ENCODE measurements at places on chromosomes 2 and 18.

DNA sequence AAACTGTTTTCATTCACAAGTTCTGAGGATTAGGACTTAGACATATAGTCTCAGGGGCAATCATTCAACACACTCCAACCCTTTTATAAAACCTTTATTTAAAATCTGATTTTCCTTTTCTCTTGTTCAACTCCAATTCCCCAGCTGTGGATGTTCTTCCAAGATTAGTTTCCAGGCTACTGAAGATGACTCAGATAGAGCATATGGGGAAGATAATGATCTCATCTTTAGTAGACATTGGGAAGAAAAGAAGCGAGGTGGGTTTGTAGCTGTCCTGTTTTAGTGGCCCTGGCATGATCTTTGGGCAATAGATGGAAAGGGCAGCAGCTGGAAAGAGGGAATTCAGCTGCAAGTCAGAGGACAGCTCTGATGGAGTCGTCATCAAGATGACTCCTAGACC, 247.7 kb upstream of the CCDC68 start:
- no peaks in the 10 kb centered on the region for H3K27me3 ChIP-seq
- no peaks in the 10 kb centered on the region for H3K36me3 ChIP-seq
- DNase-seq, result no peak
- no peak overlapping the region for H3K4me3 ChIP-seq

- no peak for DNase-seq
- no peaks in the 10 kb centered on the region for H3K4me1 ChIP-seq
- no peaks in the 10 kb centered on the region for H3K27me3 ChIP-seq
- H3K36me3 ChIP-seq, result no peaks in the 10 kb centered on the region
Observed at GRCh38 chr2:59806486-59806885, 747.0 kb downstream of the BCL11A start.

DNA sequence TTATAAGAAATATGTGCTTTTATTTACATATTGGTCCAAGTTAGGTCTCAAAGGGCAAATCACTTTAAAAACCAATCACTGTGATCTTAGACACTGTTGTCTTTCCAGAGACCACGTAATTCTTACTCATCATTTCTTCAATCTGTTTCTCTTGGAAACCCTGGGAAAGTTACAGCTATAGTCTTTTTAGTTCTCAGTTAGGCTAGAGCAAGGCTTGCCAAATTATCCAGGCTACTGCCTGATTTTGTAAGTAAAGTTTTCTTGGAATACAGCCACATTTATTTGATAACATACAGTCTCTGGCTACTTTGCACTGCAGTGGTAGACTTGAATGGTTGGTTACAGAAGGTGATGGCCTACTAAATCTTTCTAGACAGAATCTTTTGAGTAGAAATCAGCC, 106.0 kb downstream of the KIAA1328 start:
- H3K36me3 ChIP-seq, result no peaks in the 10 kb centered on the region
- no peak overlapping the region for H3K27ac ChIP-seq
- H3K27me3 ChIP-seq, result no peaks in the 10 kb centered on the region
- no peaks in the 10 kb centered on the region for H3K4me1 ChIP-seq

GRCh38 chr2:84257831-84258230, 201.2 kb downstream of the SUCLG1 start:
- no peak overlapping the region for H3K4me3 ChIP-seq
- no peak overlapping the region for H3K27ac ChIP-seq
- no peaks in the 10 kb centered on the region for H3K4me1 ChIP-seq
- no peak for DNase-seq
- no peaks in the 10 kb centered on the region for H3K36me3 ChIP-seq

DNA sequence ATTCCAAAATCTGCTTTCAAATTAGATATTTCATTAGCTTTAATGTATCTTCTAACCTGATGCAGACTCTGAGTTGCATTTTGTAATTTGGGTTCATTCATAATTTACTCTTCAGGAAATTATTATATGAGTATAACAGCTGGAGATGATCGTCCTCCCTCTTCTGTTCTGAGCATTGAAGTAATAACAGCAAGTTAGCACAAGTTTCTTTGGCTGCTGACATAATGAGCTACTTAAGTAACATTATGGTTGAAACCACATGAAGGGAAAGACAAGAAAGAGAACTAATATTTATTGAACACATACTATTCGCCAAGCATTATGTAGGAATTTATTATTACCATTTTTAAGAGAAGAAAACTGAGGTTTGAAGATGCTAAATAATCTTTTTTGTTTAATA, 75.1 kb downstream of the CPO start:
- H3K36me3 ChIP-seq, result no peaks in the 10 kb centered on the region
- no peaks in the 10 kb centered on the region for H3K27me3 ChIP-seq
- H3K27ac ChIP-seq, result no peak overlapping the region
- no peak overlapping the region for H3K4me3 ChIP-seq
- DNase-seq, result no peak
- no peaks in the 10 kb centered on the region for H3K4me1 ChIP-seq

DNA sequence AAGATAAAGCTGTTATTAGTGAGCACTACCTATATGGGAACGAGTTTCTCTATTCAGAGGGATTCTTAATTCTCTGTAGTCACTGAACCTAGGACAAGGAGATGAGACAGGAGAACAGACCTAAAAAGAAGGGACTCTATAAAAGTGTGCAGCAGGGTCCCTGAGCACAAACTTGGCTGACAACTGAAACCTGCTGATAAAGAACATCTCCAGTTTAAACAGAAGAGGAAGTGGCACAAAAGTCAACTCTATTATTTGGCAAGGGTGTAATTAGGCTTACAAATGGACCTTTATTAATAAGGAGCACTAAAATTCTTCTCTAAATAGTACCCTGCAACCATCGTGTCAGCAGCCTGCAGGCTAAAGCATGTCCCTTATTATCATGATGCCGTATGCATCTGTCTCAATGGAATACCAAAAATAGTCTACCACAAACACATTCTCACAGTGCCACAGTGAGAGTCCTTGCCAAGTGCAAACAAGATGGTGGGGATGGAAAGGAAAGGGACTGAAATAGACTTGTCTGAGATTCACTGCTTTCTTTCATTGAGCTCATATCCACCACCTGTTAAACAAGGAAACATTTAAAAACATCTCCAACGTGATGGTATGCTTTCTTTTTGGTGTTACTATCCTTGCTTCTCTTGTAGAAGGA, 260.2 kb downstream of the INSIG2 start:
- no peaks in the 10 kb centered on the region for H3K4me1 ChIP-seq
- H3K36me3 ChIP-seq, result no peaks in the 10 kb centered on the region
- no peaks in the 10 kb centered on the region for H3K27me3 ChIP-seq
- H3K4me3 ChIP-seq, result no peak overlapping the region
- DNase-seq, result no peak

- H3K27ac ChIP-seq, result no peak overlapping the region
- DNase-seq, result no peak
- H3K4me3 ChIP-seq, result no peak overlapping the region
Observed at GRCh38 chr2:43361286-43361685, 134.9 kb upstream of the ZFP36L2 start.

- H3K27me3 ChIP-seq, result no peaks in the 10 kb centered on the region
- H3K36me3 ChIP-seq, result no peaks in the 10 kb centered on the region
- no peak for DNase-seq
- no peaks in the 10 kb centered on the region for H3K4me1 ChIP-seq
- no peak overlapping the region for H3K27ac ChIP-seq
Observed at GRCh38 chr2:123245156-123245555, 779.9 kb upstream of the CNTNAP5 start.

DNA sequence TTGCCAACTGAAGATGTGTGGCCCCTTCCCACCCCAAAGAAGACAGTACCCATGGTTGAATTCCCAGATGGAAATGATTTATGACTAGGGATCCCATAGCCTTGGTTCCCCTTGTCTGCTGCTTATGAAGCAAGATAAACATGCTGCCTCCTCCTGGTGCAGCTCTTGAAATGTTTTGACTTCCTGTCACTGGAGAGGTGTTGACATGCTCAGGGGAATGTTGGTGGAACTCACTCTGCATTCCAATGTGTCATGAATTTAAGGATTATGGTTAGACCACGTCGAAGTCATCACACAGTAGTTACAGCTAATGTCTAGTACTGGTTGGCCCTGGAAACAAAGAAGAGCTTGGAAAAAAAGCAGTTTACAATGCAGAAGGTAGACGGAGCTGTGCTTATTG, 69.0 kb upstream of the FAM110C start:
- no peaks in the 10 kb centered on the region for H3K36me3 ChIP-seq
- no peak for DNase-seq
- H3K4me3 ChIP-seq, result no peak overlapping the region
- peaks cover 1% of the 10 kb centered on the region for H3K4me1 ChIP-seq
- H3K27ac ChIP-seq, result no peak overlapping the region

DNA sequence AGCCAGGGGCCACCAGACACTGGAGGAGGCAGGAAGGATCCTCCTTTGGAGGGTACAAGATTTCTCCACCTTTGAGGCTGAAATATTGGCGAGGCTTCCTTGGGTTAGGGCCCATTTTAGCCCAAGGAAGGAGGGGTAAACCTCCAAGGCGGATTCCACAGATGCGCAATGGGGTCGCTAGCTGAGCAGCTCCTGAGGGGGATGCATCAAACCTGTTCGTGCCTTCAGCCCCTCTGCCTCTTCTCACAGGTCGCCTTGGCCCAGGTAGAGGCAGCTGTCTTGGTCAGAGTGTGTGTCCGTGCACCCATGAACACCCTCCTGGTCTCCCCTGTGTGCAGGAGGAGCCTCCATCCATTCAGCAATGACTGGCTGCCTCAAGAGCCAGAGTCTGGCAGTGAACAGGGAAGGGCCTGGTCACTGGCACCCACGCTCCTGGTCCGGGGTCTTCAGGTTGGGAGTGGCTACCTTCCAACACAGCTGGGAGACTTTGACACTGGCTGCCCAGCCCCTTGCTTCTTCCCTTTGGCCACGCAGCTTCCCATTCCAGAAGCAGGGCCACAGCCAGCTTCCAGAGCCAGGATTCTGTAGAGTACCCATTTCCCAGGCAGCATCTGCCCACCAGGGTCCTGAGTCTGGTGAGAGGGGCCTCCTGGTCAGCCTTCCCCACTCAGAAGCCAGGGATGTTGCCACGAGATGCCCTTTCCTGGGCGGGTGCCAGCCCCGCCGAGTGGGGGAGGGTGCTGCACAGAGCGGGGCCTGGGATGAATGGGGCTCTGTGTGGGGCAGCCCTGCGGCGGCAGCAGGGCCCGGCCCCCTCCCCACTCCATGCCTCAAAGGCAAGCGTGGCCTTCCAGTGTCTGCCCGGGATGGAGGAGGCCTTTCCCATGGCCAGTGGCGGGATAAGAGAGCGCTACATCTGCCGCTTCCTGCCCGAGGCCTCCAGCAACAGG, 95.8 kb upstream of the GPC1 start:
- H3K4me3 ChIP-seq, result no peak overlapping the region
- no peaks in the 10 kb centered on the region for H3K36me3 ChIP-seq
- no peak for DNase-seq

GRCh38 chr2:217512259-217512658, 490.5 kb downstream of the TNS1 start:
- DNase-seq, result no peak
- H3K4me1 ChIP-seq, result no peaks in the 10 kb centered on the region
- H3K27ac ChIP-seq, result no peak overlapping the region

- H3K4me1 ChIP-seq, result no peaks in the 10 kb centered on the region
- H3K27me3 ChIP-seq, result no peaks in the 10 kb centered on the region
- no peak overlapping the region for H3K4me3 ChIP-seq
- H3K27ac ChIP-seq, result no peak overlapping the region
- no peaks in the 10 kb centered on the region for H3K36me3 ChIP-seq
Observed at GRCh38 chr2:49812730-49813129, 658.4 kb upstream of the FSHR start.

GRCh38 chr2:28452534-28453081, 43.3 kb upstream of the PLB1 start:
- no peak overlapping the region for H3K4me3 ChIP-seq
- H3K27me3 ChIP-seq, result no peaks in the 10 kb centered on the region
- no peak overlapping the region for H3K27ac ChIP-seq
- H3K4me1 ChIP-seq, result no peaks in the 10 kb centered on the region

DNA sequence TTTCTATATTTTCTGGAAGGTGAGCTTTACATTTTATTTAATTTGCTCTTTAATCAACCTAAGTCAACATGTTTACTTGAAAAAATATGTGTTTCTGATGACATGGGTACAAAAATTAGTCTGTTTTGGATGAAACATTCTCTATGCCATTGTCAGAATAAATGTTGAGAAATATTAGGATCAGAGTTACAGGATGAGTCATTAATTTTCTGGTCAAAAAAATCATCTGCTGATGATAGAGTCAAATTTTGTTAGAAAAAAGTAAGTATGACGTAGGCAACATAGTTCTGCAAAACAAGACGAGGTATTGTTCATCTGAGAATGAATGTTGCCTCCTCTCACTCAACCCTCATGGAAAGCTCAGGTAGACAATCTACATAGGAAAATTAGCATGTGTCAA, 107.6 kb upstream of the CAVIN2 start:
- H3K4me3 ChIP-seq, result no peak overlapping the region
- no peak for DNase-seq
- H3K27ac ChIP-seq, result no peak overlapping the region
- H3K4me1 ChIP-seq, result no peaks in the 10 kb centered on the region
- no peaks in the 10 kb centered on the region for H3K36me3 ChIP-seq

- H3K36me3 ChIP-seq, result no peaks in the 10 kb centered on the region
- peak; percentile 12 for DNase-seq
- H3K27me3 ChIP-seq, result peaks cover 92% of the 10 kb centered on the region
- H3K4me1 ChIP-seq, result no peaks in the 10 kb centered on the region
- peak overlapping the region; percentile 85 for H3K27ac ChIP-seq
Observed at GRCh38 chr18:25350489-25351251, 1.3 kb downstream of the ZNF521 start.

- no peak overlapping the region for H3K27ac ChIP-seq
- DNase-seq, result no peak
- H3K27me3 ChIP-seq, result no peaks in the 10 kb centered on the region
- H3K4me3 ChIP-seq, result no peak overlapping the region
Observed at GRCh38 chr18:1173593-1173992, 268.9 kb downstream of the ADCYAP1 start.

DNA sequence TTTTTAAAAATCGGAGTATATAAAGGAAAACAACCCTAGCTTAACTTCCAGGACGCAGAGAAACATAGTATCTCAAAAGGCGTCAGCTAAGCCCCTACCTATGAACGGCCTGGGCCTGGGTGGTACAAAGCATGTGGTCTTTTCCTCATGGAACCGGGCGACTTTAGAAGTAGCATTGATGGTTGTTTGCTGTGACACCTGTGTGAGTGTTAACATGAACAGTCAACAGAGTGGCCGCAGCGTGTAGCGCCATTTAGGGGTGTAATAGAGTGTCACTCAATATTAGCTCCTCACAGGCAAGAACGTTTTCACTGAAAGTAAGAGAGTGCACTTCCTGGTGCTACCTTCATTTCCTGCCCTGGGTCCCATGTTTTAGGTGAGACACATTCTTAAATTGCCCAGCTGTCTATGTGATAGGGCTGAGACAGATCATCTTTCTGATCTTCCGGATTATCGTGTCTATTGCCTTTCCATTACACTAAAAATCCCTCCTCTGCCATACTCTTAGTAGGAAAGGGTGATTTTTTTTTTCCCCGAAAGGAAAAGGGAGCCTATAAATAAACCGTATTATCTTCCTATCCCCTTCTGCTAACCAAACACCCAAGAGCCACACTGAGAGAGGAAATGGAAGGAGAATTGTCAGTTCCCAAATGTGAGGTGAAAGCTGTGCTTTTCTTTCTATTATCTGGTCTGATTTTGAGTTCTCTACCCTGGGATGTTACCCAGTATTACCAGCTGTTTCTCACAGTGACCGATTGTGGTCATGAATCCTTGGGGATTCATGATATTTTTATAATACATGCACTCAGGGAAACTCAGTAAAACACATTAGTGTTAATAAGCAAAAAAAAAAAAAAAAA, 1.3 kb downstream of the GORASP2 start:
- peaks cover 15% of the 10 kb centered on the region for H3K4me1 ChIP-seq
- H3K36me3 ChIP-seq, result no peaks in the 10 kb centered on the region
- H3K27ac ChIP-seq, result peak overlapping the region; percentile 94
- H3K4me3 ChIP-seq, result peak overlapping the region; percentile 98
- peak; percentile 20 for DNase-seq
- no peaks in the 10 kb centered on the region for H3K27me3 ChIP-seq

All from transverse colon (tissue), 4 donors.